ENCODE measurements at places on chromosomes 3 and 15.

DNA sequence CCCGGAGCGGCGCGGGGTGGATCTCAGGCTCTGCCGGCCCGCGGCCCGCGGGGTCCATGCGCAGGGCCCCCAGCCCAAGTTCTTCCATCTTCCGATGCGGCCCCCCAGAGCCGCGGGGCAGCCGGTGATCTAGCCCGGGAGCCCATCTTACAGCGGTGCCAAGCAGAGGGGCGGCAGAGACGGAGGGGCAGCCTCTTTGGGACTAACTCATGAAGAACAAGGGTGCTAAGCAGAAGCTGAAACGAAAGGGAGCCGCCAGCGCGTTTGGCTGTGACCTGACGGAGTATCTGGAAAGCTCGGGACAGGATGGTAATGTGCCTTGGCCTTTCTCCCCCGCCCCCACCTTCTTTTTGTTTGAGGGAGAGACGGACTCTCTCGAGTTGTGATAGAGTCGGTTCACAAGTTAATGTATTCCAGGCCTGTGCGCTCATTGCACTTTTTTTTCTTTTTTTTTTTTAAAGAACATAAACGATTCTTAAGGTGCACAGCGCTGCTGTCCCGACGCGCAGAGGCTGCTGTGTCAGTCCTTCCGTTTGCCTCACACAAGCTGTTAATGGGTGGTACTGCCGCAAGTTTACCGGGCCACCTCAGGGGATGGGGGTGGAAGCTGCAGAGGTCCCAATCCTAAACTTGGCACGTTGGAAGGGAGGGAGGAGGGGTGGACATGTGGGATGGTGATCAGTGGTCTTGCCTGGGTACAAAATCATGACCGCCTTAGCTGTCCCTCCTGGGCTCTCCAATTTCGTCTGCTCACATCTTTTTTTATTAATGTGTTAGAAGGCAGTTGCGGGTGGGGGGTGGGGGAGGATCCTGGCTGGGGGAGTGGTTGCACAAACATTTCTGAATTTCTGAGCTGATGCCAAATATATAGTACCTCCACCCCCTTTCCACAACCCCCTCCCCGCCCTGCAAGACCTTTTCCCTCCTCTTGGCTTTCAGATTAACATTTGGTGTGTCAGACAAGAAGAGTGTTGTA, 801 bp downstream of the ARHGAP31 start:
- peak; percentile 55 for DNase-seq

- no peak for DNase-seq
Observed at GRCh38 chr3:191119415-191120295, 79.4 kb upstream of the OSTN start.

DNA sequence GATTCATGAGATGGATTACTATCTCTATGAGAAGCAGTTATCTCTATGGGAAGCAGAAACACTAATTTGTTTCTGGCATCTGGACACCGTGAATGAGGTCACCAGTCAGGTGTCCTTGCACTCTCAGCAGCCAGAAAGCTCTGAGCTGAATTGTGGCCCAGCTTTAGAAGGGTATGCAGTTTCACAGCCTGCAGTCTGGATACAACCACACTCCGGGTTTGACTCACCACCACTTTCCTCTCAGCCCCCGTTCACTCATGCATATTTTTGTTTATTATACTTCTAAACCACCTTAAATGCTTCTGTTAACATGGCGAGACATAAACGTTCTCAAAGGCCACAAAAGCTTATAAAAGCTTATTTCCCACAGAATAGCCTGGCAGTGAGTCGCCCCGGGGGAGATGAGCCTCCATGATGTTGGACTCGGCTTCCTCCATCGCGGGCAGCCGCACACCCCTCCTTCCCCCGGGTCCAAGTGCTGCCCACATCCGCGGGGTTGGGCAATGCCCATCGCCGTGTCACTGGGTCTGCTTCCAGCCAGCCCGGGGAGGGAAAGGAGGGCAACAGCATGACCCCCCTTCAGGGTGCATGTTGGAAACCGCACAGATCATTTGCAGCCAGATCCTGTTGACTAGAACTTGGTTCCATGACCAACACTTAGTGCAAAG, 16.8 kb upstream of the SLC41A3 start:
- no peak for DNase-seq

- no peak for DNase-seq
Observed at GRCh38 chr3:112397556-112397955, 64.6 kb downstream of the CD200 start.

GRCh38 chr3:126014252-126014651, 45.3 kb downstream of the ROPN1B start:
- DNase-seq = no peak

- DNase-seq = no peak
Observed at GRCh38 chr3:179671309-179671708, 18.5 kb downstream of the USP13 start.

- no peak for DNase-seq
Observed at GRCh38 chr15:92643849-92644815, 11.4 kb downstream of the FAM174B start.

DNA sequence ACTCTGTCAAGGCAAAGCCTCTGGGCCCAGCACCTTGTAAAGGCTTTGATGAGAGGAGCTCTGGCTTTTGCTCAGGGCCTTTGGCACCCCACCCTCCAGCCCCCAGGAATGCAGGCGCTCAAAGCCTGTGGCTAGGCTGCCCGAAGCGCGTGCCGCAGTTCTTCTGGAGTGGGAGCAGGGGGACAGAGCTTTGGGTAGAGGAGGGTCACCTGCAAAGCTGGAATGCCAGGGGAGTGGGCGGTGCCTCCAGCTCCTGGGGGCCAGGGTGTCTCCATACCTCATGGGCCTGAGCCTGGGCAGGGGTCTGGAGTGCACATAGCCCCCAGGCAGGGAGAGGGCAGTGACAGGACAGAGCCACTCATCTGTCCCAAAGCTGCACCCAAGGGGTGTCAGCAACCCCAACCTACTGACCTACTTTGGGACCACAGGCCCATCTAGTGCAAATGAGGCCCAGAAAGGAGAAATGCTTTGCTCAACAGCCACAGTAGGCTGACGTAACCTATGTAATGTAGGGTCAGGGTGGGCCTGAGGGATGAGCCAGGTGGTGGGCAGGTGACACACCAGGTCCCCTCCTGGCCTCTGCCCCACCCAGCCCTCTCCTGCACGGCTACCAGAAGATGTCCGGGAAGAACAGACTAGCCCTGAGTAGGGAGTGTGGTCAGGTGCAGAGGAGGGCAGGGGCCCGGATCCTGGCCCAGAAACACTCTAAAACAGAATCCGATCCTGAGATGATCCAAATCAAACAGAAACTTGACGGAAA, 2.2 kb upstream of the CALML4 start:
- no peak for DNase-seq

DNA sequence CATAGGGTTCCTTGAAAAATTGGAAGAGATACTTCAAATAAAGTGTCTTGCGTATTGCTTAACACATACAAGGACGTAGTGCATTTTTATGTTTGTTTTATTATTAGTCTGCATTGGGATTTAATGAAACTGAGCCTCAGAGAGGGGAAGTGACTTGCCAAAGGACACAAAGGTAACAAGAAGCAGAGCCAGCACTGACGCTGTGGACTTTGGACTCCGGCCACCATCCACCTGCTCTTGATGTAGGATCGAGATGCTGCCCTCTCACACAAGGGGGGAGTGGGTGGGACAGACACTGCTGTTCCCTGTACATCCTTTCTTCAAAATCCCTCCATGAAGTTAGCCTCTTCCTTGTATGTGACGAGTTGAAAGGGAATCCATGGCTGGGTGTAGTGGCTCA, 435.4 kb upstream of the RGMA start:
- no peak for DNase-seq

DNA sequence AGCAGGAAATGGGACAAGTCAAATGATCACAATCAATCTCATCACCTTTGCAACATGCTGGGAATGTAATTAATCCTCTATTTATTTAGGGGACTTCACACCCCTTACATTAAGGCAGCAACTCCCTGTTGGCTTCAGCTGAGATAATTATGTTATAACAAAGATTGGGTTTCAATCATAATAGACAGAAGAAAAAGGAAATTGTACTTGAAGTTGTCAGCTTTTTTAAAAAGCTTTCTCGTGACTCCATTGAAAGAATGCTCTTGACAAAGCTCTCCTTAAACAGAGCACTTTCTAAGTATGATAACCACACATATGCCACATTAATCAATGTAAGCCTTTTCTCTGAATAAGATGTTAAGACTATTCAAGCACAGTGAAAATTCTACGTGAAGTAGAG, 65.7 kb downstream of the SHQ1 start:
- DNase-seq = no peak

GRCh38 chr3:198107840-198108734, 148.1 kb downstream of the LMLN start:
- DNase-seq = no peak

DNA sequence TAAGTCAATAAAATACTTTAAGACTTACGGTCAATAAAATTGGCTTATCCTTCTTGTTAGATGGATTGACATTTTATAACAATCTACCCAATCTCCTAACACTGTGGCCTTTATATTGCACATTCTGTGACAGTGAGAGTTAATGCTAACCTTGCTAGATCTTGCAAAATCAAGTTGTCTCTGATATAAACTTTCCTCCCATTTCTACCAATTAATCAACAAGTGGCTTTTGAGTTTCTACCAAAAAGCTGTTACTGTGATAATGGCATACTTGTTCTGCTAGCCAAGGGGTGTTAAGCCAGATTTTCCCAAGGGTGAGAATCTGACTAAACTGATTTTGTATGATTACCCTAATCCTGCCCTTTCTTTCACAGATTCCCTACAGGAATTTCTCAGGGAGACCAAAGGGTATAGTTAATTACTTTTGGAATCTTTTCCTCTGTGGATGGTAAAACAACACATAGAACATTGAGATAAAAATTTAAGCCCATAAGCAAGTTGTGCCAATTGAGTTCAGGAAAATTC, 174.1 kb upstream of the SUCLG2 start:
- no peak for DNase-seq

GRCh38 chr3:46168583-46169345, 39.3 kb downstream of the CCR1 start:
- no peak for DNase-seq

- no peak for DNase-seq
Observed at GRCh38 chr3:113783463-113783862, 36.6 kb downstream of the ATP6V1A start.

DNA sequence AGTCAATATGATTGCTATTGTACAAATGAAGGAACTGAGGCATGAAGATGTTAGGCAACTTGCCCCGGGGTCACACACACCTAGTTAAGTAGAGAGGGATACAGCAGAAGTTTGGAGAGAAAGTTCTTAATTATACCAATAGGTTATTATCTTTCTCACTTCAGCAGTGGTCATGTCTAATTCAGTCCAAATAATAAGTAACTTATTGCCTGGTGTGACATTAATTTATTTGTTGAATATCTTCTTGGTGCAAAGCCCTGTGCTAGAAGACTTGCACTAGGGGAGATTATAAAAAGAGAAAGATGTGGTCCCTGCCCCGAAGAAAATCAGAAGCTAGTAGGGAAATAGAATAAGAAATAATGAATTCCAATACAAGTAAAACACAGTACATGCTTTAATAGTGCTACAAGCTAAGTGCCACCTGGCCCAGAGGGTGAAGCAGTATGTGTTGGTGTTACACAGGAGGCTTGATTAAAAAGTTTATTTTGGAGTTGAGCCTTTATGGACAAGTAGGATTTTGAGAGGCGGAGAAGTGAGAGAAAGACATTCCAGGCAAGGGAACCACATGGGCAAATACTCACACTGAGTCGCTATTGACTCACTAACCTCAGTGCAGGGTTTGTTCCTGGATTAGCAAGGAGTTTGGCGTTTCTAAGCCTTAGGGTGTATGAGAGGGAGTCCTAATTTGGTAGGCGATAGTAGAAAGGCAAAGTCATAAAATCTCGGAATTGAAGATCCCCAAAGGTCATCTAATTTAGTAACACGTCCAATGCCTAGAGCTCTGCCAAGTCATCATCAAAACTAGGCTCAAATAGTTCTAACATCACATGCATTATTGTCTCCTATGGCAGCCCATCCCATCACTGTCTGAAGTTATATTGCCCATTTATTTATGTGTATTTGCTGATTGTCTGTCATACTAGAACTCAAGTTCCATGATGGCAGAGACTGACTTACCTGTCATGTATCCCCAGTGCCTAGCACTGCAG, 19.2 kb upstream of the GSK3B start:
- DNase-seq = no peak

- DNase-seq = no peak
Observed at GRCh38 chr3:70249509-70250160, 62.8 kb downstream of the MDFIC2 start.

GRCh38 chr15:65451989-65452388, 29.2 kb upstream of the IGDCC4 start:
- no peak for DNase-seq

- no peak for DNase-seq
Observed at GRCh38 chr3:70726961-70727360, 414.5 kb upstream of the MDFIC2 start.

- peak; percentile 80 for DNase-seq
Observed at GRCh38 chr15:31263751-31264558, 62.7 kb upstream of the KLF13 start.

DNA sequence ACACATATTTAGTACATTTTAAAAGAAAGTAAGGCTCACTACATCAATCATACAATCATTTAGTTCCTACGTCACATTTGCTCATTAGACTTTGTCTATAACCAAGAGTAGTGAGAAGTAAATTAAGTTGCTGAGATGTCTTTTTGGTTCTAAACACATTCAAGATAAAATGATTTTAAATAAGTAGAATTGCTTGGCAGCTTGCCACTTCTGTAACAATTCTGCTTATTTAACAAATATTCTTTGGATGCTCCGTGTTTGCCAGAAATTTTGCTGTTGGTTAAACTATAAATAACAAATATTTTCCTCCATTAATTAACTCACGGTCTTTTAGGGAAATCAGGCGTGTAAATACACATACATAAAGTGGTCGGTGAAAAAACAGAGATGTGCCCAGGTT, 18.3 kb downstream of the SUCNR1 start:
- DNase-seq = no peak

DNA sequence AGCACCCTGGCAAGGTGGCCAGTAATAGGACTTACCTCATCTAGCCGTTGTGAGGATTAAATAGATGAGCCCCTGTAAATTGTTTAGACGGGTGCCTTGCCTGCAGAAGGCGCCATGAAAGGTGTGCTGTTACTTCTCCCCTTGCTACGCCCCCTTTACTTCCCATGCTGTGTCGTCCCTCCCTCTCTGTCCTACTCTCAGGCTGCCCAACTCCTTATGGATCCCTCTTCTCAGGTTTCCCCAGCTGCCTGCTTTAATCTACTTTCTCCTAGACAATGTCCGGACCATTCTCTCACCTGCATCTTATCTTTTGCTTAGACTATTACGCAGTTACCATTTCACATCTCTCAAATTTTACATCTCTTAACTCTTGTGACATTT, 1.7 kb upstream of the FBXW12 start:
- no peak for DNase-seq

GRCh38 chr15:75928680-75929608, 25.3 kb downstream of the FBXO22 start:
- DNase-seq = no peak

DNA sequence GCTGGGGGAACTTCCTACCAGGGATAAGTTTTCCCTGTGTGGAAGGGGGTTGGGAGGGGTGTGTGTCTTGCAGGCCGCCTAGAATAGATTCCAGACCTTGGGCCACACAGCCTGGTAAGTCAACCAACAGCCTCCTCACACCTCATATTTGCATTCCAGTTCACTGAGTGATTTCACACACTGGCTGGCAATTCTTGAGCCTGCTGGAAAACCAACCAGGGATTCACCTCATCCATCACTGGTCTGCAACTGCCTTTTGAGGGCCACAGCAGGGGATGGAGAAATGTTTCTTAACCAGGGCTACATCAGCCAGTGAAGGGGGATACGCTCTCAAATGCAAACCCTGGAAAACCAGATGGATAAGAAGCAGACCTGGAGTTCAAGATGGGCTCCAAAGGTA, 2.0 kb downstream of the FSTL1 start:
- DNase-seq = no peak

All from CD4-positive, alpha-beta T cell treated with Interleukin-15 for 4 hours (primary cell).